Activated T-cell treated with anti-CD3 and anti-CD28 coated beads, Interleukin-2, amount 50 U/mL, for 48 hours (primary cell): ENCODE measurements at places on chromosomes 12 and 14.
A peak's percentile ranks its signal among the peaks of the same experiment; 100 is the strongest.

GRCh38 chr12:57135527-57136326, 7.4 kb downstream of the LRP1 start:
- no peak for DNase-seq

GRCh38 chr14:36506732-36507614, 13.1 kb downstream of the NKX2-1 start:
- DNase-seq, result no peak

DNA sequence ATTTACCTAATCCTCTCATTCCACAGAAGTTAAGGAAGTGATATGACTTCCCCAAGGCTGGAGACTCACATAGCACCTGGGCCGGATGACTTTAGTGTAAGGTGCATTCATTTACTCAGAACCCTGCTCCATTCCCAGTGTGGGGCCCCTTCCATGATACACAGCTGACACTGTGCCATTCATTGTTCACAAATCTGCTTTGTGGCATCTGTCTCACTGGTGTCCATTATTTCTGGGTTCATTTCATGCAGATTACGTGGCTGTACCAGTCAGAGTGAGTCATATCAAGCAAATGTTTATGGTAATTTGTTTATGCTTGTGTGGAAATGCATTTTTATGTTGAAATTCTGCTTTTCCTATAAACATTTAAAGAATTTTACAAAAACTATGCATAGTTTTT, 5.2 kb downstream of the ANO4 start:
- no peak for DNase-seq

- DNase-seq, result no peak
These were observed 805.6 kb downstream of the NRXN3 start for GRCh38 chr14:78975734-78976133.

- no peak for DNase-seq
These were observed 26.1 kb downstream of the SERPINA11 start for GRCh38 chr14:94426526-94426925.

DNA sequence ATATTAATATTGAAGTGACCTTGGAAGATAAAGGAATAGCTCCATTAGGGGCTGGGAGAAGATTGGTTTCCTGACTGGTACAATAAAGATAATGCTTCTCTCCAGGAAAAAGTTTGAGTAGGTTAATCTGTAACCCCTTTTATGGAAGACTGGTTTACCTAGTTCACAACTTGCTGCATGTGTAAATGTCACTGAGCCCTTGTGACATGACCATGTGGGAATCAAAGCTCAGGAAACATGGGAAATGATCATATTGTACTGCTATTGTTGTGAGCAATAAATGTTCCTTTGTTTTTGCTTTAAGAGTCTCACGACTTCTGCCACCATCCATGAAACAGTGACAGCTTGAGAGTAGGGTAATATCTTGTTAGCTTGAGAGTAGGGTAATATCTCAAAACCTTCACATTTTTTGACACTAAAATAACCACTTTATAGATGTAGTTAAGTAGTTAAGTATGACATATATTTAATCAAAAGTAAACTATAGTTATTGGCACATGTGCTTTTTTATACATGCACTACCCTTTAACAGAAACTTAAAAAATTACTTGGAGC, 1338.6 kb downstream of the FSCB start:
- no peak for DNase-seq

- peak; percentile 86 for DNase-seq
These were observed 50.5 kb downstream of the IRF2BPL start for GRCh38 chr14:76977793-76978720.

- DNase-seq, result peak; percentile 47
These were observed 23.5 kb downstream of the NOC4L start for GRCh38 chr12:132167611-132168310.
